ENCODE measurements at places on chromosomes 11 and 22. TPM values are rescaled to one million over a fixed set of nuclear protein-coding genes. Genes with fewer than 3 reads are reported as not detected.

The CARNS1 gene
- 0.16 TPM for total RNA-seq

The GLYATL2 gene
- 1.2 TPM for total RNA-seq

The PGA4 gene
- total RNA-seq = 0.31 TPM

The PAMR1 gene
- total RNA-seq = 3.0 TPM

The GAL3ST1 gene
- 0.94 TPM for total RNA-seq

The PACSIN3 gene
- total RNA-seq = 3.9 TPM

The SAA4 gene
- total RNA-seq = not detected

The MUC6 gene
- not detected for total RNA-seq

The ZBTB16 gene
- total RNA-seq = 9.7 TPM

The HIC2 gene
- total RNA-seq = 8.9 TPM

The CDC45 gene
- total RNA-seq = 1.4 TPM

The SCUBE1 gene
- total RNA-seq = 21.2 TPM

The FOLR2 gene
- total RNA-seq = 5.8 TPM

DNA sequence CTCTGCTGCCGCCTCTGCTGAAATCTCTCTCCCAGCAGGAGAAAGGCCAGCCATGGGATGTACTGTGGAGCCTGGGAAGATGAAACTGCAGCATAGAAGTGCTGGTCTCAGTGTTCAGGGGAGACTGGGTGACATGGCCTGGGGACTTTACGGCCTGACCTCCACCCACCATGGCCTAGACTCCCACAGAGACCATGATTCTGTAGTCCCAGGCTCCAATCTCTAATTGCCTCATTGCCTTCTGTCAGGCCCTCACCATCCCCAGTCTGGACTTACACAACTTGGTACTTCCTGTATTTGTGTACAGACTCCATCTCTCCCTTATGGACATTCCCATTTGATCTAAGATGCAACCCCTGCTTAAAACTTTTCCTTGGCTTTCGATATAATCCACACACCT, 43.1 kb downstream of the TRAF6 start:
- DNase-seq = no peak

- no peak for DNase-seq
Measured at GRCh38 chr22:45893516-45893915, 83.4 kb downstream of the WNT7B start.

DNA sequence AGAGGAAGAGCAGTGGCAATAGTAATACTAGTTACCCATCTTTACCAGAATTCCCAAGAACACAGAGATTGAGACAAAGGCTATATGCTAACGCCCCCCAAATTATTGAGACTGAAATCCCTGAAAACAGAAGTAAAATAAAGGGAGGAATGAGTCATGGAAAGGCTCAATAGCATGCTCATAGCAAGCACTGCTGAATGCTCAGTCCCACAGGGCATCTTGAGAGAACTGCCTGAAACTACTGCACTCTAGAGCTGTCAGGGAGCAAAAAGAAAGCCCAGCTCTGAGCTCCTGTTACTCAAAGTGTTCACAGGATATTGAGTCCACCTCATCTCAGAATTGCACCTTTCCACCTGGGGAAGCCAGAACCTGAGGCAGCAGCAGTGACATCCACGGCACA, 44.1 kb upstream of the FIBIN start:
- DNase-seq = no peak

DNA sequence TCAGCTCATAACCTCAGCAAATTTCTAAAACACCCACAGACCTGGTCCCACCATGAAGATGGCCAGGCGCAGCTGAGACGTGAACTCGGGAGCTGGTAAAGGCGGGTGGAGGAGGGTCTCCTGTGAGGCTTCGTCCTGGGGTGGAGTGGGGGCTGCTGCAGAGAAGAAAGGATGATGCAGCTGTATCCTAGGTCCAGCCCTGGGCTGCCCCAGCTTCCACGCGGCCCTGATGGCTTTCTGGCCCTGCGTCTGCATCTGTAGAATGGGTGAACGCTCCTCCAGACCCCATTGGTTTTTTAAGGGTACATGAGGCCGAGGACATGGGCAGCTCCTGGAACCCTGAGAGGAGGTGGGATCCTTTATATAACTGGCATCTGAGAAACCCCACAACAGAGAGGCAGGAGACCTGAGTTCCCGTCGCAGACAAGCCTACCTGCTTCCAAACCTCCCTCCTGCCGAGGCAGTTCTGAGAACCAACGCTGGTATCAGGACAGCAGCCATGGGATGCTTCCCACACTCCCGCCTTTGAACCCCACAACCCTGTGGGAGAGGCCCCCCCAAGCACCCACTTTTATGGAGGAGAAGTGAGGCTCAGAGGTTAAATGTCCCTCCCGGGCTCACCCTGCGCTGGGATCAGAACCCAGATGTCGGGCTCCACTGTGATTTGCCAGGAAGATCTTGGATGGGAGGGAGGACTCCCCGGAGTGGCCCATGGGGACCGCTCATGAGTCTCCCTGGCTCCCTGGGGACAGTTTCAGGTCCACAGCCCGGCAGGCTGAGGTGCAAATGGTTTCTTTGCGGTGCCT, 55.2 kb upstream of the FGF3 start:
- no peak for DNase-seq

- DNase-seq = no peak
Measured at GRCh38 chr11:10310301-10310841, 5.5 kb downstream of the ADM start.

- DNase-seq = peak; percentile 35
Measured at GRCh38 chr22:31313366-31314147, 21.3 kb upstream of the PIK3IP1 start.

- no peak for DNase-seq
Measured at GRCh38 chr11:79049741-79050179, 391.1 kb downstream of the TENM4 start.

GRCh38 chr11:64887757-64888405, 9.5 kb upstream of the EHD1 start:
- peak; percentile 52 for DNase-seq

DNA sequence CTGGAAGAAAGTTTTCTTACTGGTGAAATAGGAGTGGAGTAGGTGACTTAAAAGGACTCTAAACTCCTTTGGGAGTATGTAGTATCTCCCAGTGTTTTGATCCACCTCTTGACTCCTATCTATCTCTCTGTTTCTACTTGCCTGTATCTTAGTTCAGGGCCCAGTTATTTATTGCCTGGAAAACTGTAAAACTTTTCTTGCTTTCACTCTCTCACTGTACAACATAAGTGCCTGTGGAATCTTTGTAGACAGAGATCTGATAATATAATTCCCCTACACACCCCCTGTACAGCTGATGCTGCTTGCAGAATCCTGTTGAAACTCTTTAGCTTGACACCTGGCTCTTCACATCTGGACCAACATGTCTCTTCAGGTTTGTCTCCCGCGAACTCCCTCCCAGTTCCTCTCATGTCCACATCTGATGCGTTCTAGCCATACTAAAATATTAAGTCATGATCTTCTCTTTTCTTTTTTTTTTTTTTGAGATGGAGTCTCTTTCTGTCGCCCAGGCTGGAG, 26.5 kb upstream of the SESN3 start:
- no peak for DNase-seq

DNA sequence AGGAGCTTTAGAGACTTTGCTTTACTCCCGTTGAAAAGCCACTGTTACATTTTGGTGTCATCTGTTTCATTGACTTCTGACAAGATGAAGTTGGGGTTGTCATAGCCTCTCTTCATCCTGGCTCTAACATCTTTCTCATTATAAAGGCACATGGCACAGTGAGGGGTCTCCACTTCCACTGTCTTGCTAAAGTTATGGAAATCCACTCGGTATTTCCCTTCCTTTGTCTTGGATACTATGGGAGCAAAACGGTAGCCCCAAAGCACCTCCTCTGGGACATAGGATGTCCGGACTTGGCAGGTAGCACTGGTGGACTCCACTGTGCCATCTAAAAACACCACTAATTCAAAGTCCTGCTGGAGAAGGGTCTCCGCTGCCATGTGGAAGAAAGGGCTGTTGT, 28.0 kb downstream of the KCNJ1 start:
- no peak for DNase-seq

- no peak for DNase-seq
Measured at GRCh38 chr22:24181088-24181995, at the start of gene SUSD2. Gene SUSD2 (plus strand): TSS chr22:24181487. CDS start chr22:24181520, 33 bp downstream.

DNA sequence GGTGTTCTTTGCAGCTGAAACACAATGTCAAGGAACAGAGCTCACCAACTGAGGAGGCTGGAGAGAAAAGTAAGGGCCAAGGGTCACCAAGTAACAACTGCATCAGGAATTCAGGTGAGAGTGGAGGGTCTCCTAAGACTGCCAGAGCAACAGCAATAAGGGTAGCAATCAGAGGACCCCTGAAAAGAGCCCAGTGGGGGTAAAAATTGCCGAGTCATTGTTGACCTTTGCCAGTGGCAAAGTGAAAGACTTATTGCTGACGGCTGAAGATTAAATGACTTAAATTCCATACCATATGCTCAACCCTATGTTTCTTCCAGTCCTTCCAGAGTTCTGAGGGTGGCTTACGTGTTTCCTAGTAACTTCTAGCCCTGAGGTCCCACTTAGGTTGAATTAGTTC, 51.9 kb upstream of the ARHGAP42 start:
- DNase-seq = no peak

GRCh38 chr11:120903686-120904085, 120.2 kb upstream of the TBCEL start:
- DNase-seq = no peak

DNA sequence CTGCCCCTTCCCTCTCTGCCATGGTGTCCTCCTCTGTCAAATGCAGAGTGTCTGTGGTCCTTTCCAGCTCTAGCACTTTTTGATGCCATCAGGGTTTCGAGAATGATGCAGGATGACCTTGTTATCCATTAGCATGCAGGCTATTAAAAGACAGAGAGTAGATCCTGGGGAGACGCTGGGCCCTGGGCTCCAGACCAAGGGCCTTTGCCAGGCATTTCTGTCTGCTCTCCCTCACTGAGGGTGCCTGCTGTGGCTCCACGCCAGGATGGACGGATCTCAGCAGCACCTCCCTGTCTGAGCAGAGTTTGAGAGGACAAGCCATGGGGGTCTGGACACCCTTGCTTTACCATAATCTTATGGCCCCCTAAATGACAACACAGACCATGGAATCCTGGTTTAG, 110.8 kb upstream of the CD82 start:
- DNase-seq = no peak

GRCh38 chr11:40722179-40722795, 737.2 kb downstream of the LRRC4C start:
- no peak for DNase-seq

DNA sequence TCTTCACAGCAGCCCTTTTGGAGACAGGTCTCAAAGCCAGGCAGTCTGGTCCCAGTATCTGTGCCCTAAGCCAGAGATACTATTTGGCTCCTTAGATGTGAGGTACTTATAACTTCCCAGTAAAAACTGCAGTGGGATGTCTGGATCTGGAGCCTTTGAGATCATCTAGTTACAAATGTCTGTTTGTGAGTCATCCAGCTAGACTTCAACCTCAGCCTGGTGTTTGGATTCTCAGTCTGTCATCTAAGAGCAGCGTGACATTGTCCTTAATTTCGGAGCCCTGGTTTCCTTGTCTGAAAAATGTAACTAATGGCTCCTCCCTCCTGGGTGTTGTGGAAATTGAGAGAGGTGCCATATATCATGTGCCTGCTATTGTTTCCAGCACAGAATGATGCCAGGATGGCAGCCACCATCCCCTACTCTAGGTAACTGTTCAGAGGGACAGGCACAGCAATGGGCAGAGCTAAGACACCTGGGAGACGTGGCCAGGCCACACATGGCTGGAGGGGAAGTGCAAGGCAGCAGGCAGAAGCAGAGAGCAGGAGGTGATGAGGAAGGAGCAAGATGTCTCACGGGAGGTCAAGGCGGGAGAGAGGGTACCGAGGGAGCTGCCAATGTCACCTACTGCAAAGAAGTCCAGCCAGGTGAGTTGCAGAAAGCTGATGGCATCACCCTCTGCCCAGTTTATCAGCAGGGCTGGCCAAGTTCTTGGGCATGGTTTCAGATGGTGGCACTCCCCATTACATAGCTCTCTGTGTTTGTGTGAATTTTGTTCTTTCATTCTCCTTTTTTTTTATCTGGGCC, 20.6 kb upstream of the ST3GAL4 start:
- no peak for DNase-seq

DNA sequence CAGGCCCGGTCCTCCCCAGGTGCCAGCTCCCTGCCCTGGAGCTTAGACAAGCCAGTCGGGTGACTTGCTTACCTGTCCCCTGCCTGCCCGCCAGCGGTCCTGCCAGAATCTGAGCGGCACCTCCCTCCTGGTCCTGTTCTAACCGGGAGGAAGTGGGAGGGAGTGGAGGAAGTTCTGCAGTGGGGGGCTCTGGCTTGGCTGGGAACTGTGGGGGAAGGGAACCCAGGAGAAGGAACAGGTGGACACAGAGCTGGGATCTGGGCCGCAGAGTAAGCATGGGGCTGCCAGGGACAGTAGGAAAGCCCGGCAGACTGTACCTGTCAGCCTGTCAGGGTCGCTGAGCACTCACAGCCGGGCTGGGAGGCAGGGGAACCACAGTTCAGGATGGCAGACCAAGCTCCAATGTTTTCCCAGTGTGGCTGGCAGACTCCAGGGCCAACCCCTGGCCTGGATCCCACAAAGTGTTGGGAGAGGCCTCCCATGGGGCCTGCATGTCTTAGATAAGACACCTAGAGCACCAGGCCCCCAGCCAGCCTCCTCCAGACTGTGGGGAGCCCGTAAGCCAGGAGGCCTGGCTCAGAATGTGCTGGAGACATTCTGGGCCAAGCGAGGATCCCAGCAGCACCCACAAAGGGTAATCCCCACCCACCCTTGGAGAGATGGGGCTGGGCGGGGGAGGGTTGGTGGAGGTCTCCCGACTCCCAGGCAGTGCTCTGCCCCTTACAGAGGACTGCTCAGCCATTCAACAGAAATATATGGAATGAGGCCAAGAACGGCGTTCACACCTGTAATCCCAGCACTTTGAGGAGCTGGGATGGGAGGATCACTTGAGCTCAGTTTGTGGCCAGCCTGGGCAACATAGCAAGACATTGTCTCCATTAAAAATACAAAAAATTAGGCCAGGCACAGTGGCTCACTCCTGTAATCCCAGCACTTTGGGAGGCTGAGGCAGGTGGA, 2.3 kb downstream of the CYB5R3 start:
- DNase-seq = no peak

- DNase-seq = no peak
Measured at GRCh38 chr11:83162377-83162776, 5.4 kb downstream of the PCF11 start.

GRCh38 chr11:10379426-10379825, 74.6 kb downstream of the ADM start:
- no peak for DNase-seq

GRCh38 chr11:13702071-13702470, 33.6 kb downstream of the FAR1 start:
- DNase-seq = no peak
